ENCODE measurements at places on chromosomes 11 and 22.

- DNase-seq: no peak
These were observed 7.2 kb upstream of the OR4X2 start for GRCh38 chr11:48237727-48238126.

- no peak for DNase-seq
These were observed 82.9 kb downstream of the OSBP2 start for GRCh38 chr22:30777587-30777986.

DNA sequence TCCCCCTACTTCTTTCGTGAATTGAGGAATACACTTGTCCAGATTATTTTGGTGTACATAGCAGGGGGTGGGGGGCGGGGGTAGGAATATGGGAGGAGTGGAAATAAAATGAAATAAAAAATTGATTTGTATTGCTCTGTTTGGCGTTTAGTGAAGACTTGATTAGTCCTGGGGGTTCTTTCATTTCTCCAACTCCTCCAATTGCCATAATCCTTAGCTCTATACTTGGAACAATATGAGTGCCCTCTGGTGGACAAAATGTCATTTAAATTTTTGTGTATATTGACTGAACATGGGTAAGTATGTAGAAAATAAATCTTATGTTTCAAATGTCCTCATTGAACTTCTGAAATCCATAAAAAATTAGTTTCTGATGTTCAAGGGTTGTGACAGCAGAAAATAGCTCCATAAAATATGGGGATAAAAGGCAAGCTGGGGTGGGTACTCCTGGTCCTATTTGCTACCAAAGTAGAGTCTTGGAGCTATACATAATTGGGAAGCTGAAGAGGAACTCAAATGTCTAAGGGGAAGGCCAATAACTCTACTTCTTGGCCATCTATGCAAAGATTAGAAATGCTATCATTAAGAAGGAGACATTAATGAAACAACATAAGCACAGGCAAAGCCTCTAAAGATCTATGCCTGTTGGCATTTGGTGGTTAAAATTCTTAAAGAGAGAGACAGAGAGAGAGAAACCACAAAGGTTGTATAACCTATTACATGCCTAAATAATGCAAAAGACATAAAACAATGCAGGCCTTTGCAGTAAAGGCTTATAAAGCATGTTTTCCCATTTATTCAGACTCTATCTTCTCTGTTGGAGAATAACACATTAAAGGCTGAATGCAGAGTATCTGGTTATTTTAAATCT is 421.6 kb downstream of the METTL15 start:
- peak; percentile 57 for DNase-seq

GRCh38 chr11:67290801-67291200 is 1.7 kb downstream of the ANKRD13D start:
- no peak for DNase-seq

DNA sequence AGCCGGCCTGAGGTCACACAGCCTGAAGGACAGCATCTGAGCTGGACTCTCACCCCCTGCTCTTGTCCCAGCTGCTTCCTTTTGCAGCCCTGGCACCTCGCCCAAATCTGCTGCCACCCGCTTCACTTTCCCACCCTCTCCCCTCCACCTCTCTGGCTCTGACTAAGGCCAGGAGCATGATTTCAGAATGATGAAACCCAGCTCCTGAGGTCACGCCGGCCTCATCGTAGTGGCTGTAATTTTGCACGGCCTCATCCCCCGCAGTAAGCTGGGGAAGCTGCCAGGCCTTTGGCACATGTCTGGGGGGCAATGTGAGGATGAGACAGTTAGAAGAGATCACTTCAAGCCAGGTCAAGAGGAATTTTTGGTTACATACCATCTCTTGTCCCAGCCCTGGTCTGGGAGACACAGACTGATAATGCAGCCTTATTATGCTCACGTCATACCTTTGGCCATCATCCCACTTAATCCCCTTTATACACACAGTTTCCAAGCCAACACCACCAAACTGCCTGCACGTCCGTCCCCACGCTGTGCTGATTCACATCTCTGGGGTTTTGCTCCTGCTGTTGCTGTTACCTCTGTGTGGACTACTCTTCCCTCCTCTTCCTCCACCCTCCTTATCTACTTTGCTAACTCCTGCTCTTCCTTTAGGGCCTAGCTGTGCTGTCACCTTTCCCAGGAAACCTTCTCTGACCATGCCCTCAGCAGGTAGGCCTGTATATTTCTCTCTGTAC is 58.1 kb downstream of the CHRDL2 start:
- no peak for DNase-seq

DNA sequence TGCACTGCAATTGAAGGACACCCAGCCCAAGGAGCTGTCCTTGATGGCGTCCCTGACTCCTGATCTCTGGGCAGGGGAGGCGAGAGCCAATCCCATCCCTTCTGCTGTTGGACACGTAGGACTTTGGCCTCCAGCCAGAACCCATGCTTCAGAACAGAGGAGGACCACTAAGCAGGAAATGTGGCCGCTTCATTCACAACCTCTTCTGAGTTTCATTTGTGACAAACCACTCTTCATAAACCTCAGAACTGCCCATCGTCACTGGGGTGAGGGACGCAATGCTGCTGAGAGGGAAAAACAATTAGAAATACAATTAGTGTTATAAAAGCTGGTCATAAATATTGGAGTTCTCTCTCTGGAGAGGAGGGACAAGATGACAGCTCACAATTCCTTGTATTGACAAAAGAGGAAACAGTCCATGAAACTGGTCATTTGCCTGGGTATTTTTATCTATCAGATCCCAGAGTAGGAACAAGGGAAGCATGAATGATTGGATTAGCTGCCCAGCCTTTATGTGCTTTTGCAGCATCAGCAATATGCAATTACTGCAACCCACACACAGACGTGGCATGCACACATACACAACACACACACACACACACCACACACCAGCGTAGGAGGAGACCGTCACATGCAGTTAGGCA is 216.5 kb upstream of the CADM1 start:
- DNase-seq: peak; percentile 84

DNA sequence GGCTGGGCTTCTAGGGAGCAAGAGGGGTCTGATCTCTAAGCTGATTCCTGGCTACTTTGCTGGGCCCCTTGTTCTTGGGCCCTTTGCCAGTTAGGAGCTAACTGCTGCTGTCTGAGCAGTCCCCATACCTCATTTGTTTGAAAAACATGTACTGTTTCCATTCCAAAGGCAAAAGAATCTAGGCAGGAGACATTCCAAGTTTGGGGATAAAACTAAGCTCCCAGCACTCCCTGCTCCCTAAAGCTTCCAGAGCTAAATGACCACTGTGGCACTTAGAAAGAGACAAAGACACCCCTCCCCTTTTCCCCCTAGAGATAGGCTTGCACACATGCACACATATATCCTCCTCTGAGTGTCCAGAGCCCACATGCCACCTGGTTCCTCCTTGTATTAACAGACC is 22.7 kb upstream of the RRM1 start:
- no peak for DNase-seq

DNA sequence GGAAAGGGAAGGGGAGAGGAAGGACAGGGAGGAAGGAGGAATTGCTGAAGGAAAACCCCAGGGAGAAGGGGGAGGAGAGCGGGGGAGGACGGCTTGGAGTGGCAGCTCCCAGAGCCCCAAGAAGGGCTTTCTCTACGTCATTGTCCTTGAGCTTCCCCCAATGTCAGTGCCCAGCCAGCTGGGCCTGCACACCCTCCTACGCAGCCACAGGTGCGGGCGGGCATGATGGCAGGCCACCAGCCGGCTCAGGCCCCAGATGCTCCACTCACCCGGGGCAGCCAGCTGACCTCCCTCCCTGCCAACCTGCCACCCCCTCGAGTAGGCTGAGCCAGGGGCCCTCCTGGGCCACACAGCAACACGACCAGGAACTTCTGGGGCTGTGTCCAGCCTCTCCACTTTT is 11.2 kb downstream of the SYT7 start:
- DNase-seq: no peak

DNA sequence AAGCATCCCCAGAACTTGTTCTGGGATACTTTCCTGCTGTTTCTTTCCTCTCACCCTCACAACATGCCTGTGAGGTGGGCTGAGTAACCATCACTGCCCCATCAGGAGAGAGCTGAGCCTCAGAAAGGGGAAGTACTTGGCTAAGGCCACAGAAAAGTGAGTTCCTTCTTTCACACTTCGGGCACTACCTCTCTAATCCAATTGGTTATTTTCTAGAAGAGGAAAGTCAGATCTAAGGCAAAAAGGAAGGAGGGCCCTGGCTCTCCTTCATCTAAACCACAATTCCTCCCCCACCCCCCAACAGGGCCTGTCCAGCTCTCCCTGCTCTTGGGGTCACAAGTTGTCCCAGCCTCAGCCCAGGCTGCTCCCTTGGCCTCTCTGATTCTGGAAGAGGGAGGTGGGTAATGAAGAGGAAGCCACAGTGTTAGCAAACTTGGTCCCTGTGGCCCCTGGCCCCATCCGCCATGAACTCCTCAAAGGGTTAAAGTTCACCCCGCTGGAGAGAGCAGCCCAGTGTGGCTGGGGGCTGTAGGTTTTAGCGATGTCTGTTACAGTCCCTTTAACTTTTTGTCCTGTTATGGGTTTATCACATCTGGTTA is 34.0 kb downstream of the SLC22A12 start:
- no peak for DNase-seq

DNA sequence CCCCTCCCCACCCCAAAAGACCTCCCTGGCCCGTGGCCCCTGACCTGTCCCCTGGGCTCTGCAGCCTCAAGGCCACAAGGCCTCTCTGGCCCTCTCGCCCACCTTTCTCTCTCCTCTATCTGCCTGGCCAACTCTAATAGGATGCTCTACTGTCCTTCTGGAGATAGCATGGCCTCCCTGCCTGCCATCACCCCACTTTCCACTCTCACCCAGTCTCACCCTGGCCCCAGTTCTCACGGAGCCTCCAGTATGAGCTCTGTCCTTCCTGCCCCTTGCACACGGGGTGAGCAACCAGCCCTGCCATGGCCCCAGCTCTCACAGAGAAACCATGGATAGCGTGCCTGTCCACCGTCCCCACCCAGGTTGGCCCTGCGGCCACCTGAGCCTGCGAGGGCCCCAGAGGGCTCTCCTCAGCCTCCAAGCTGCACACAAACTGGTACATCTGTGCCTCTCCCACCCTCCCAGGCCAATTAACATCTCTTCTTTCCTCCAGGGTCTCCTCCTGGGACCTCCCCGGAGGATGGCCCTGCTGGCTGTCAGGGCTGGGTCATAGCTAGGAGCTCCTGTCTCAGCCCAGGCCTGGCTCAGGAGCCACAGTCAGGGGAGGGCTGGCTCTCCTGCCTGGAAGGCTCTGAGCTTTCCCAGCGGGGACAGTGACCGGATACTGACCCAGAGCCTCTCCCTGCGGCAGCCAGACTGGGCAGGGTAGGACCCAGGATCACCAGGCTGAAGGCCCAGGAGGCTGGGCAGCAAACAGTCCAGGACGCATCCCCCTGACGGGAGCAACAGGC is 22.3 kb downstream of the RTN4R start:
- DNase-seq: no peak

GRCh38 chr11:117583063-117583801 is 213.8 kb downstream of the DSCAML1 start:
- peak; percentile 27 for DNase-seq

DNA sequence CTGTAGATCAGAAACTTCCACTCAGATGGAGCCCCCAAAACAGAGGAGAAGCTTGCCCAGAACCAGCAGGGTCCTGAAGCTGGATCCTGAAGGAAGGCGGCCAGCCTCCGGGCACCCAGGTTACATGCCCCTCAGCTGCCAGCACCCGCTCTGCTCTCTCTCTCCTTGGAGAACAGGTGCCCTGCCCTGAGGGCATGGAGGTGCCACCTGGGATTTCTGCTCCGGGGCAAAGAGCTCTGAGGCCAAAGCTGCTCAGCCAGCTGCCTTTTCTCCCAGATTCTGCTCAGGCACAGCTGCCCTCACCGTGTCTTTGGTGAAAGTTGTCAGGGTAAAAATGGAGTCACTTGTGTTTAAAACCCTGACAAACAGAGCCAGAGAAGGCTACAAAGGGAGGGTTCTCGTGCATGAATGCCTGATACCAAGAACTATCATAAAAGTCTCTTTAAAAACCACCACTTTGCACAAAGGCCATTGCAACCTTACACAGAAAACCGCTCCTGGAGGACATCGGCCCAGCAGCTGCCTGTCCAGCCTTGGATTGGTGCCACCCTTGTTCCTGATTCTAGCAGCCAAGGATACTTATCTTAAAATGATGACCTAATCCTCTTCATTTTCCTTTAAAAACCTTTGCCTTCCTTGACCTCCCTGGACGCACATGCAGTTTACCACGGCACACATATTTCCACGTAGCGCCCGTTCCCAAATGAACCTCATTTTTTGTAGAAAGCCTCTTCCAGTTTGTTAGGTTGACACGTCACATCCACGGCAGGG is 140.0 kb downstream of the CACNA1I start:
- no peak for DNase-seq

DNA sequence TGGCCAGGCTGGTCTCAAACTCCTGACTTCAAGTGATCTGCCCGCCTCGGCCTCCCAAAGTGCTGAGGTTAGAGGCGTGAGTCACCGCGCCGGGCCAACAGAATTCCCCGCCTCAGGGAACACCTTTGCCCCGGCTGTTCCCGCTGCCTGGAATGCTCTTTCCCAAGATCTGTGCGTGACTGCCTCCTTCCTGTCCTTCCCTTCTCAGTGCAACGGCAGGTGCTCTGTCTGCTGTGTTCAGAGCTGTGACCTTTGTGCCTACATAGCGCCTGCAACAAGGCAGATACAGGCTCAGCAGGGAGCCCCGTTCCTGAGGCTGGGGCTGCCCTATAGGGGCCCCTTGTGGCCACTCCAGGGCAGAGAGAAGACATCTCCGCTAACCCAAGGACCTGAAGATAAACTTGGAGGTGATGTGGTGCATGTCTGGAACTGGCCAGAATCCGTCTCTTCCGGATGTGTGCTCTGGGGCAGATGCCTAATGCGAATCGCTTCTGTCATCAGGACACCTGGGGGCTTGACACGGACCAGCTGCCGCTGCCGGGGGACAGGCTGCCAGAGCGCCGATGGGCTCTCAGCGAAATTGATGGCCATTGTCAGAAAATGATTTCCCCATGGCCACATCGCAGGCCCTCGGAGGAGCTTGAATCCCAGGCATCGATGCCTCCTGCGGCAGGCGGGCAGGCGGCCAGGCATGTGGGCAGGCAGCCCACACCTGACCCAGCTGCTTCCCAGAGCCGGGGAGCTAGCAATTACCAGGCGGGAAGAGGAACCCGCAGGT is 43.5 kb upstream of the TCF20 start:
- DNase-seq: peak; percentile 88

GRCh38 chr11:126328444-126328843 is 24.6 kb downstream of the DCPS start:
- DNase-seq: peak; percentile 72

- DNase-seq: no peak
These were observed 571.4 kb downstream of the MN1 start for GRCh38 chr22:27230189-27230588.

GRCh38 chr11:76543006-76543703 is 98.3 kb downstream of the EMSY start:
- DNase-seq: no peak

DNA sequence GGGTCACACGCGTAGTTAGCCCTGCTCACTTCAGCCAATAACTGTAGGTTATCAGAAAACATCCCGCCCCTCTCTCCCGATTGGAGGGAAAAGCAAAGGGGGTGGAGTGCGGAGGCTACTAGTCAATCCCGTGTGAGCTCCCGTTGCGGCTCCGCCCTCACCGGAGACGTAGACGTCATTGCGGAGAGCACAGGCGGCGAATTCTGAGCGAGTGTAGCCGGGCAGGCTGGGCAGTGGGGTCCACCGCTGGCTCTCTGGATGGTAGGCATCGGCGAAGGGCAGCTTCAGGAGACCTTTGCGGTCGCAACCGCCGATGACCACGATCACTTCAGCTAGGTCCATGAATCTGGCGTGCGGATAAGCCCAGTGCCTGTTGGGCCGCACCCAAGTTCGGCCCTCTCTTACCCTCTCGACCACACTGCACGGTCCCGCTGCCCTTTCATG is 4.7 kb downstream of the KLHL35 start:
- DNase-seq: no peak

GRCh38 chr22:28269277-28269676 is 350.2 kb upstream of the PITPNB start:
- no peak for DNase-seq

GRCh38 chr11:102157219-102157618 is 47.0 kb downstream of the YAP1 start:
- DNase-seq: no peak
